ENCODE measurements at places on chromosomes 11 and 22.

DNA sequence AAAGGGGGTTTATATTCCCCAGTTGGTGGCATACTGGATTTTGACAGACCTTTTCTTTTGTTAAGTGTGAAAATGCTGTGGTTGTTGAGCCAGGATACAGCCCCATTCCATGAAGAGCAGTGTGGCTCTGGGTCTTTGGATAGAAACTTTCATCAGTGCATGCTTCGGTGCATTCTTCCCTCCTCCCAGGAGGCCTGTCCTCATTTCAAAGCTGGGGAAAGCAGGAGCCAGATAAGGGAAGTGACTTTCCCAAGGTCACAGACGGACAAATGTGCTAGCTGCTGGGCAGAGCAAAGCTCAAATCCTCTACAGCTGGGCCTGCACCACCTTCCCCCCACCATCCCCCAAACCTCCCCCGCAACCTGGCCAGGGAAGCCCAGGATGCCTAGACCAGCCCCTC is 184.5 kb upstream of the NTM start:
- DNase-seq, result no peak
- no peaks in the 10 kb centered on the region for H3K27me3 ChIP-seq
- H3K4me1 ChIP-seq, result peaks cover 12% of the 10 kb centered on the region
- H3K4me3 ChIP-seq, result no peak overlapping the region
- no peak overlapping the region for H3K27ac ChIP-seq

DNA sequence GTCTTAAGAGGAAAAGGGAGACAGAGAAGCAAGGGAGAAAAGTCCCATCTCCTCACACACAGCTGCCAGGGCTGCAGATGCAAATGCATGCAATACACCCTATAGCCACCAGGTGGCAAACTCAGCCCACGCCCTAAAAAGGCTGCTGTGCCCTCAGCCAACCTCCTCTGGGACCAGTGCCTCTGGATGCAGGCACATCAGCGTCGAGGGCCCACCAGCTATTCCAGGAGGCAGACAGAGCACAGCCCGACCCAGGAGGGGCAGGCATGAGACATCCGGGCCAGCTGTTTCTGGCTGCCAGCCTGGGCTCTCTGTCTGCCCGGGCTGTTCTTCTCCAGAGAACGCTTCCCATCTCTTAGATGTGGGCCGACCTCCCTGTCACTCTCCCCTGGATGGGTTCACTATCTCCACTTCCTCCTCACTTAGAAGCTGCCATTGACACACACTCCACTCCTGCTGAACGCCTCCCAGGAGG is 39.7 kb downstream of the TPBGL start:
- peaks cover 12% of the 10 kb centered on the region for H3K4me1 ChIP-seq
- H3K4me3 ChIP-seq, result no peak overlapping the region
- no peak overlapping the region for H3K27ac ChIP-seq
- peak; percentile 82 for DNase-seq

DNA sequence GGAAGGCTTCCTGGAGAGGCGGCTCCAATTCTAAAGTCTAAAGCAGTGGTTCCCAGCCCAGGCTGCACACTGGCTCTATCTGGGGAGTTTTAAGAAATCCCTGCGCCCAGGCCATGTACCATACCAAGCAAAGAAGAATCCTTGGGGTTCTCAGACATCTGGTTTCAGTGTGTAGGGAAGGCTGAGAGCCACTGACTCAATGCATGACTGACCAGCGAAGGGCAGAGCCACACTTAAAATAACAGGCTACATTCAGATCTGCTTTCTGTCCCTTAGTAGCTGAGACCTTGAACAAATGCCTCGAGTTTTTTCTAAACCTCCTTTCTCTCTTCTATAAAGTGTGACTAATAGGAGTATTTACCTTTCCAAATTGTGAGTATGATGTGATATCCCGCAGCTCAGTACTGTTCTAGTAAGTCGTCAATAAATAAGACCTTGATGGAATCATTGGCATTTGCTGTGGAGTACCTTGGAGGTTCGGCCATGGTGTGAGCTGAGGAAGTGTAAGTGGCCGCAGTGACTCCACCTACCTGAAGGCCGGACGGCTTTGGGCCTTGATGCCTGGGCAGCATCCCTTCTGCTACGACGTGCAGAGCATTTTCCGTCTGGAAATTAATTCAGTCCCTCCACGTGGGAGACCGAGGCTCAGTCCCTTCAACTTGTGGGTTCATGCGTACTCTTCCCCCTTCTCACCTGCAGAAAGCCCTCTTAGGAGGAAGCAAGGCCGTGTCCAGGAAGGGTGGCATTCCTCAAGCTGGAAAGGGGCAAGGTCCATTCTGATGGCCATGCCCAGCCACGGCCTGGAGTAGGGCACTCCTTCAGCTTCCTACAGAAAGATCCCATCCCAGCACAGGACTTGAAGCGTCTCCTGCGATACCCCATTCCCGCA is 25.1 kb downstream of the GLB1L2 start:
- no peak for DNase-seq
- H3K27ac ChIP-seq, result no peak overlapping the region
- no peaks in the 10 kb centered on the region for H3K36me3 ChIP-seq
- H3K4me3 ChIP-seq, result no peak overlapping the region
- H3K27me3 ChIP-seq, result no peaks in the 10 kb centered on the region

- no peaks in the 10 kb centered on the region for H3K4me1 ChIP-seq
- no peak overlapping the region for H3K27ac ChIP-seq
- H3K27me3 ChIP-seq, result no peaks in the 10 kb centered on the region
- H3K4me3 ChIP-seq, result no peak overlapping the region
Observed at GRCh38 chr11:7833527-7833926, 36.8 kb upstream of the OR5P2 start.

- peak overlapping the region; percentile 95 for H3K27ac ChIP-seq
- H3K36me3 ChIP-seq, result no peaks in the 10 kb centered on the region
- DNase-seq, result no peak
Observed at GRCh38 chr11:46118702-46119351, 2.4 kb downstream of the PHF21A start.

GRCh38 chr22:29912605-29913398 is 29.8 kb downstream of the MTMR3 start:
- H3K4me1 ChIP-seq, result peaks cover 87% of the 10 kb centered on the region
- H3K4me3 ChIP-seq, result no peak overlapping the region
- H3K27ac ChIP-seq, result peak overlapping the region; percentile 23
- peak; percentile 19 for DNase-seq

DNA sequence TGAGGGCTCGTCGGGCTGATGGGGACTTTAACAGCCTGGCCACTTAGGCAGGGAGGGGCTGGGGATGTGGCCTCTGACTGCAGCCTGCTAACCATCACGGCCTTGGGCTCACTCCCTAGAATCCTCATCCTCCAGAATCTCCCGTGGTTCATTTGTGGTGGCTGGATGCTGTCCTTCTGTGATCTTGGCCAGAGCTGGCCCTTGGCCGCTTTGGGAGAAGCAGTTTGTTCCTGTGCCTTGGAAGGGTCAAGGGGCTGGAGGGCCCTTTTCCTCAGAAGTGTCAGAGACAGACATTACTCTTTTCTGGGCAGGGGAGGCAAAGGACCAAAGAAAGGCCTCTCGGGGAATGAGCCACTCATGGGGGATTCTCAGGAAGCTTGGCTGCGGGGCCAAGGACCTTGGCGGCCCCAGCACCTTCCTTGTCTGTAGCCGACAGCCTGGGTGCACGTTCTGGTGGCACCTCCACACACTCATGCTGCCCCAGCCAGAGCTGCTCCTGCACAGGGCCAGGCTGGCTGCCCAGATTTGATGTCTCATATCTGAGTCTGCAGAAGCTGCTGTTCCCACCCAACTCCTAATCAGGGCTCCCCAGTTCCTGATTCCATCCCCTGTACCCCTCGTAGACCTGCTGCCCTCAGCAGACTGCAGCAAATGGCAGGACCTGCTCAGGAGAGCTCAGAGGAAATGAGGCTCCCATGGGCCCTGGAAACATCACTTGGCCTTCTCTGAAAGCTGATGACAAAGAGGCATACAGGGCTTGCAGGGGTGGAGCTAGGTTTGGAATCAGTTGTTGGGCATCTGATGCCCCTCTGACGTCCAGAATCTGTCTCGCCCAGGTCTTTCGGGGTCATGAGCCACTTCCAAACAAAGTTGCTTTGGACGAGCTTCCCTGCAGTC is 107.7 kb downstream of the CTTN start:
- H3K4me1 ChIP-seq, result peaks cover 5% of the 10 kb centered on the region
- H3K27me3 ChIP-seq, result no peaks in the 10 kb centered on the region
- no peak overlapping the region for H3K4me3 ChIP-seq
- H3K36me3 ChIP-seq, result no peaks in the 10 kb centered on the region
- peak; percentile 51 for DNase-seq

GRCh38 chr22:42682113-42682851 is 33.1 kb upstream of the CYB5R3 start:
- H3K27me3 ChIP-seq, result no peaks in the 10 kb centered on the region
- no peaks in the 10 kb centered on the region for H3K36me3 ChIP-seq
- DNase-seq, result no peak
- peaks cover 86% of the 10 kb centered on the region for H3K4me1 ChIP-seq
- H3K27ac ChIP-seq, result peak overlapping the region; percentile 82
- no peak overlapping the region for H3K4me3 ChIP-seq

DNA sequence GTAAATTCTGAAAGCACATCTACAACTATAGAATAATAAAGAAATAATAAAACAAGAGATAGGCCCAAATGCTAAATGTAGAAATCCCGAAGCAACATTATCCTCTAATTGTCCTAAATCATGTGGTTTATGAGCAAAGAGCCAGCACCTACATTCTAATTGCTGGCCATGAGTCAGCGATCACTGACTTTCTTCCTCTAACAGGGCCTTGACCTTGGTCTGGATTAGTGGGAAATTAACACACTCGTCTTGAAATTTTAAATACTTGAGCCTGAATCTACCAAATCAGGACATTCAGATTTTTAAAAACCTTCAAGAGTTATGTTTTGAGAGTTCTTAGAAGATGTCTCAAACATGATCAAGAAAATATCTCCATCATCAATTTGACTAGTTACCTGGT is 727.6 kb downstream of the METTL15 start:
- no peaks in the 10 kb centered on the region for H3K27me3 ChIP-seq
- H3K4me3 ChIP-seq, result no peak overlapping the region
- H3K36me3 ChIP-seq, result no peaks in the 10 kb centered on the region
- H3K4me1 ChIP-seq, result no peaks in the 10 kb centered on the region
- no peak overlapping the region for H3K27ac ChIP-seq

DNA sequence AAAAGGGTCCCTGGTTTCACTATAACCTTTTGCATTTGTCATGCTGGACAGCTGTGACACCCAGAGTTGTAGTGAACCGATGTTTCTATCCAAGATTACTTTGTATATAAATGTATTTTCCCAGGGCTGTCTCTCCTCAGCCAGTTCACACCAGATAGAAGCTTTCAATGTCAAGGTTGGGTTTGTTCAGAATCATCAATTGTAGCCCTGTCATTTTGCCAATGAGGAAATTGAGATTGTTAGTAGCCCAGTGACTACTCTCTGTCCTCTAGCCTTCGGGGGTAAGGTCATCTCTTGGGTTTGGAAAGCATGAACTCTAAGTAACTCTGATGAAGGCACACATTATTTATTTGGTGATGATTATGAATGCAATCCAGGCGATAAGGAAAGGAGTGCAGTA is 165.6 kb downstream of the DBX1 start:
- H3K27ac ChIP-seq, result peak overlapping the region; percentile 37
- H3K36me3 ChIP-seq, result no peaks in the 10 kb centered on the region
- no peak overlapping the region for H3K4me3 ChIP-seq
- DNase-seq, result no peak

- H3K4me1 ChIP-seq, result peaks cover 38% of the 10 kb centered on the region
- H3K4me3 ChIP-seq, result no peak overlapping the region
- no peaks in the 10 kb centered on the region for H3K36me3 ChIP-seq
- no peak overlapping the region for H3K27ac ChIP-seq
Observed at GRCh38 chr11:76745561-76746207, 37.5 kb upstream of the TSKU start.

DNA sequence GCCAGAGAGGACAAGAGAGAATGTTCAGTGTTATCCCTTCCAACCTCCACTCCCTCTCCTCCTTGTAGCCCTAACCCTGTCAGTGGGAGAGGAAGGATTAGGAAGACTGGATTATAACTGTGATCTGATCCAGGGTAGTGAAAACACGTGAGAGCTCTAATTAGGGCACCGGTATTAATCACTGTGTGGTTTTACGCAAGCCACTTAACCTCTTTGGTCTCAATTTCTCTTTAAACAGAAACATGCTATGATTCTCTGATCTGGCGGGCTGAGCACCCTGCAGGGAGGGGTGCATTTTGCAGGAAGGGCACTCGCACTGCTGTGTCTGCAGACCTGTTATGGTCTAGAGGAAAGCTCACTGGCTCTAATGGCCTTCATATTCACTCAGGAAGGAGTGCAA is 11.5 kb downstream of the RPL27A start:
- H3K4me1 ChIP-seq, result peaks cover 14% of the 10 kb centered on the region
- no peak overlapping the region for H3K27ac ChIP-seq
- peaks cover 93% of the 10 kb centered on the region for H3K36me3 ChIP-seq
- no peaks in the 10 kb centered on the region for H3K27me3 ChIP-seq
- no peak for DNase-seq

GRCh38 chr11:69115586-69116560 is 39.9 kb upstream of the SMIM38 start:
- no peaks in the 10 kb centered on the region for H3K27me3 ChIP-seq
- H3K36me3 ChIP-seq, result no peaks in the 10 kb centered on the region
- no peak overlapping the region for H3K27ac ChIP-seq

DNA sequence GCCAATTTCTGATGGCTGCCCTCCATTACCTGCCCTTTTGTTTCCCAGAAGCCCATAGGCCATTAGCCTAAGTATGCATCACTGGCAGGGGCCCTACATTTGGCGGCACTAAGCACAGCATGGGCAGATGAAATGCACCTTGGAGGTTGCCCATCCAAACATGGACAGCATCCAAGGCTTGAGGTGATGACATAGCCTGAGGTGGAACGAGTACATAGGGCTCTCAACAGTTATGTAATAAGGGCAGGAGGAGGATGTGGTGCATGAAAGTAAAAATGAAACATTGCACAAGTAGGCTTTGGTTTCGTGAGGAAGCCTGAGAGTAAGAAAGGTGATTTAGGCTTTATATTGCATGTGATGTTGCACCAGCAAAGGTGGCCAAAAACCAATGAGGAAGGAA is 148.1 kb downstream of the FAM76B start:
- no peaks in the 10 kb centered on the region for H3K27me3 ChIP-seq
- H3K27ac ChIP-seq, result no peak overlapping the region
- no peaks in the 10 kb centered on the region for H3K36me3 ChIP-seq
- no peak overlapping the region for H3K4me3 ChIP-seq
- no peak for DNase-seq

DNA sequence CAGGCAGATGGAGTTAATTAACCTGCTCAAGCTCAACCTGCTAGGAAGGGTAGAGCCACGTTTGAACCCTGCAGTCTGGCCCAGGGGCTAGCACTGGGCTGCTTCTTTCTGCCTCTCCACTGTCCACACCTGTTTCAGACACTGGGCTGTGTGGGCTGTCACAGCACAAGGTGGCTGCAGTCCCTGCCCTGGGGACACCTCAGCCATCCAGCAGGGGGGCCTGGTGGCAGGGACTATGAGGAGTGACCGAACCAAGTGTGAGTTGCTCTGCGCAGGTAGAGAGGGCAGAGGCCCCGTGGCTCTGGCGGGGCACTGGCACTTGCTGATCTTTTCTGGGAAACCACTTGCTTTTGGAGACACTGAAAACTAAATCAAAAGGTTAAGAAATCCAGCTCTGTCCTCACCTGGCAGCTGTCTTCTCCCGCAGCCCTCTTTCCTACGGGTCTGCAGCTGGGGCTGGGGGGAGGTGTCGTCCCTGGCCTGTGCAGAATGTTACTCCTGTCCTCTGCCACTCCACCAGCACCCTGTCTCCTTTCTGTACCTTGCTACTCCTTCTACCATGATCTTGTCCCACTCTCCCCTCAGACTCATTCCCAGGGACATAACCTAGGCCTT is 5.8 kb downstream of the BAD start:
- H3K4me3 ChIP-seq, result no peak overlapping the region
- peaks cover 34% of the 10 kb centered on the region for H3K36me3 ChIP-seq
- no peak overlapping the region for H3K27ac ChIP-seq
- H3K4me1 ChIP-seq, result peaks cover 16% of the 10 kb centered on the region
- no peak for DNase-seq
